ENCODE measurements at places on chromosomes 2 and 18.
A peak's percentile ranks its signal among the peaks of the same experiment; 100 is the strongest.

DNA sequence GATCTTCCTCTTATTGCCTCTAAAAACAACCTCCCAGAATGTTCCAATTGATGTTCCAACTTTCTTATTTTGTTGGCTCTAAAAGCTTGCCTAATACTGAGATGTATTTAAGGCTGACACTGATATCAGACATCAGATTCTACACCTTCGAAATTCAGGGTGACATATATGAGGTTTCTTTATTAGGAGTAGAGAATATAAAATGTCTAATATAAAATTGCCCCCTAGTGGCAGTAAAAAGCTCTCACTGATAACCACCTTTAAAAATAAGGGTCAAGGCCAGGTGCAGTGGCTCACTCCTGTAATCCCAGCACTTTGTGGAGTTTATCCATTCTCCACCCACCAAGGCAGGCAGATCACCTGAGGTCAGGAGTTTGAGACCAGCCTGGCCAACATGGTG lies 789.7 kb upstream of the SLC39A10 start:
- H3K4me1 ChIP-seq: no peaks in the 10 kb centered on the region
- H3K36me3 ChIP-seq: no peaks in the 10 kb centered on the region
- no peak for DNase-seq

- H3K27me3 ChIP-seq: no peaks in the 10 kb centered on the region
- peak overlapping the region; percentile 96 for H3K27ac ChIP-seq
- H3K4me3 ChIP-seq: peak overlapping the region; percentile 86
- DNase-seq: peak; percentile 11
Measured at GRCh38 chr18:3451989-3452749, 2.2 kb downstream of the TGIF1 start.

DNA sequence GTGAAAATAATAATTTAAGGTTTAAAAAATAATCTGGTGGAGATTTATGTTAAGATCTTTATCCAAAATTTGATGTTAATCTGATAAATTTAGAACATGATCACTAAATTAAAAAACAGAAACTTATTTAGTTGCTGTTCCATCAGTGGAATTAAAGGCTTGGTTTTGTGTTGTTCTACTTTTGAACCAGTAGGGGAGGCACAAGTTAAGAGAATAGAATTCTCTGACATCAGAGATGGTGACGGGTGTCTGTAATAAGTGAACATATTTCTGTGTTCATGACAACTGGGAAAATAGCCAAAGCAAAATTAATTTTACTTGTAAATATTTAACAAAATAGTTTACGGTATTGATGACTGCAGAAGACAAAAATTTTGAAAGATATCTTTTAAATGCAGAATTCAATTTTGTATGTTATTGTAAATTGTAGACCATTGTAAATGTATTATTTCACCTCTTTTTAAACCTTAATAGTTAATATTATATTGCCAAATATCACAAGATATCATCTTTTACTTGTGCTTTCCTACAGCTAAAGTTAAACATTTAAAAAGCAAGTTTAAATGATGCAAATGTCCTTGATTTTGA lies 106.0 kb downstream of the UBR3 start:
- no peak for DNase-seq
- H3K4me1 ChIP-seq: no peaks in the 10 kb centered on the region
- H3K4me3 ChIP-seq: no peak overlapping the region

DNA sequence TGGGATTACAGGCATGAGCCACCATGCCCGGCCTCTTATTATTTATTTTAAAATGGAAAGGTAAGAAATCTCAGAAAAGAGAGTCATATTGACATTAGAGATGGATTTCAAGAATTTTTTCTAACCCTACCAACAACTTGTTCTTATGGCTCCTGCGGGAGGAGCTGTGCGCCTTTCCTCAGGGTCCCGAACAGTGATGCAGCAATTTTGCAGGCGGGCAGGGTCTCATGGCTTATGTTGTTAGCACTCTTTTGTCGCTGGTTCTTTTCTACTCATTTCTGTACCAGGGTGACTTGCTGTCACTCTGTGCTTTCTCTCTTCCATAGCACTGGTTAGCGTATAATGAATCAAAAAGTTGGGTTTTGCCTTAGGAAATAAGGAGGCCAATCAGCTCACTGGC lies 148.8 kb upstream of the DLGAP1 start:
- H3K4me1 ChIP-seq: no peaks in the 10 kb centered on the region
- no peak for DNase-seq
- H3K36me3 ChIP-seq: no peaks in the 10 kb centered on the region
- H3K27me3 ChIP-seq: no peaks in the 10 kb centered on the region
- H3K4me3 ChIP-seq: no peak overlapping the region

GRCh38 chr2:45578056-45578843 lies 32.8 kb downstream of the SRBD1 start:
- H3K27me3 ChIP-seq: no peaks in the 10 kb centered on the region
- H3K4me1 ChIP-seq: no peaks in the 10 kb centered on the region

GRCh38 chr2:74930811-74931486 lies 27.5 kb upstream of the POLE4 start:
- H3K27ac ChIP-seq: no peak overlapping the region
- no peak overlapping the region for H3K4me3 ChIP-seq
- no peaks in the 10 kb centered on the region for H3K27me3 ChIP-seq
- H3K4me1 ChIP-seq: no peaks in the 10 kb centered on the region
- no peak for DNase-seq

GRCh38 chr2:74414881-74415761 lies 6.3 kb downstream of the C2orf81 start:
- H3K4me1 ChIP-seq: no peaks in the 10 kb centered on the region
- peak overlapping the region; percentile 49 for H3K27ac ChIP-seq
- H3K27me3 ChIP-seq: no peaks in the 10 kb centered on the region
- no peaks in the 10 kb centered on the region for H3K36me3 ChIP-seq
- DNase-seq: peak; percentile 23

DNA sequence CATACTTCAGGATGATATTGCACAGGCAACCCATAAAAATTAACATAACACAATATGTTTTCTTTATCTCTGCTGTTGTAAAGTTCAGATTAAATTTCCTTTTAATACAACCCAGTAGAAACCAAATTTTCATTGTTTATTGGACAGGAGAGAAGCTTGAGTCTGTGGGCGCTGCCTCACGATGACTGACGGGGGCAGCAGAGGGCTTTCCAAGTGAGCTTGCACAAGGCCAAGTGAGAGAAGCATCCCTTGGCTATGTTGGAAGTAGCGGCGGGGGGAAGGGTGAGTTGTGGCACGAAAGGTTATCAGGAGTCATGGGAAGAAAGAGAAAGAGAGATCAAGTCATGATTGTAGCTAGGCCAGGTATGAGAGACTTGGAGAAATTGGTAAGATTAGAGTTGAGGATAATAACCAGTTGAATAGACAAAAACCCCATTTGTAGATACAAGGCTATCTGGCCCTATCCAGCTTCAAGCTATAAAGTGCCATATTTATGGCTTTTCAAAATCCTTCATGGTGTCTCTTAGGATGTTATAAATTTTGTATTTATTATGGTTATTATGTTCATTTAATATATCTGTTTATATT lies 413.7 kb upstream of the FAM98A start:
- H3K36me3 ChIP-seq: no peaks in the 10 kb centered on the region
- H3K27ac ChIP-seq: no peak overlapping the region
- no peaks in the 10 kb centered on the region for H3K27me3 ChIP-seq

DNA sequence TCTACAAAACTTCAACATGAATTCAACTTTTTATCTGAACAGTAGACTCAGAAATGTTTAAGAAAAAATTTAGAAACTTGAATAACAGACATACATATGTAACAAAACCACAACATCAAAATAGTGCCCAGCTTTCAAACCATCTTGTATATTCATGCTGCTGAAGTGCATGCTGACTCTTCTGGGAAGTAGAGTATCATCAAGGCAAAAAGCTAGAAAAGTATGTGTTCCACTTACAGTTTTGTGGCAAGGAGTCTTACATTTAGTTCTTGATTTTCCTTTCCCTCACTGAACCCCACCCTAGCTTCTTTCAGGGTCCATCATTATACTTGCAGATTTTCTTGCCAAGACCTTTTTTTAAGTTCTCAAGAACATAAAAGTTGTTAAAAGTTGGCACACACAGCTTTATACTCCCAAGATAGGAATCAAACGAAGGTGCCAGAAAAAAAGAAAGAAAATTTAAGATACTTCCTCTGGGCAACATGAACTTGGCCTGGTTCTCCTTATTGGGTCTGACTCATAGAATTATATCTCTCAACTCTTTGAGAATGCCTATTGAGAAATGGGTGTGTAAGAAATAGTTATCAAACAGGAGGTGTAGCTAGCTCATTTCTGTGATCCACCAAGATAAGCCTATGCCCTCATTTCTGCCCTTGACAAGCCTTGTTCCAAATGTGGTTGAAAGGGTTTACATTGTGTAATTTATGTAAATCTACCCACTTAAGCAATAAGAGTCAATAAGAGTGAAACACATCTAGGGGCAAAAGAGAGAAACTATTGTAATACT lies 667.6 kb upstream of the ACVR2A start:
- H3K27ac ChIP-seq: no peak overlapping the region
- no peak for DNase-seq
- no peaks in the 10 kb centered on the region for H3K27me3 ChIP-seq
- no peaks in the 10 kb centered on the region for H3K4me1 ChIP-seq
- H3K36me3 ChIP-seq: no peaks in the 10 kb centered on the region

DNA sequence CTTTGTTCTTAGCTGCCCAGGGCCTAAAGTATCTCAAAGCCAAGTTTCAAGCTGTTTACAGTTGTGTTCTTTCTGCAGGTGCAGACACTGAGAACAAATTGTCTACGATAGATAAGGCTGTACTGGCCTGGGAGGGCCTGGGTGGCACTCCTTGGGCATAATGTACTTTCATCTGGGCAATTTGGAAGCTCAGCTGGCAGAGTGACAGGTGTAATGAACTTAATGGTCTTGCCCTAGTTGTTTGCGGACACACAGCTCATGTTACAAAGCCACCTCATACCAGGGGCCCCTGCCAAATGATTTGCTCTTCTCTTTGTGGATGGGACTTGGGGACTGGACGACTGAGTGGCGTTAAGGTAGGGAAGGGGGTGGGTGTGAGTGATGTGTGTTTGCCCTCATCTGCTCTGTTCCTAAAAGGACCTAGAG lies 4.3 kb downstream of the LDLRAD4 start:
- no peak overlapping the region for H3K27ac ChIP-seq
- H3K36me3 ChIP-seq: no peaks in the 10 kb centered on the region
- H3K4me3 ChIP-seq: no peak overlapping the region
- H3K4me1 ChIP-seq: peaks cover 10% of the 10 kb centered on the region
- DNase-seq: no peak

DNA sequence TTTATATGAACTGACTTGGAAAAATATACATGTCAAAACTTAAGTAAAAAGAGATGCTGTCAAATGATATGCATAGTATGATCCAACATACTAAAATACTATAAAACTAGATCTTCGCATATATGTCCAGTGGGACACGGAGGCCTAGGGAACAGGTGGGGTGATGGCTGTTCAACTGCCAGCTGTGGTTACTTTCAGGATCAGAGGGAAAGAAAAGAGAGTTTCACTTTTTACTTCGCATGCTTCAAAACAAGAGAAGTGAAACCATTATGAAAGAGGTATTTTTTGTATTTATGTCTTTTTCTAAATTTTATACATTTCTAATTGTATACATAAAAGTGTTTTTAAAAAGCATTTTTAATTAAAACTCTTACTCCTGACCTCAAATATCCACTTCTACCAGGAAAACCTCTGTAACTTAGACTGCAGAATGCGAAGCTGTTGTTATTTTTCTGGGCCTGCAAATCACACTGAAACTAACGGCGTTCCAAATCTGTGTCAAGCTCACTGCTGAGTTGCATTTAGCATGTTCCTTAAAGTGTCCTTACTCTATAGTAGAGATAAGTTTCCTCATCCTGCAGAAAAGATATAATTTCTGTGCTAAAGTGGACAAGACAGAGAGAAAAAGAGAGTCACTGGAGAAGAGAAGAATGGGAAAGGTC lies 97.8 kb upstream of the SLC35G4 start:
- no peaks in the 10 kb centered on the region for H3K27me3 ChIP-seq
- H3K27ac ChIP-seq: no peak overlapping the region
- no peaks in the 10 kb centered on the region for H3K36me3 ChIP-seq
- H3K4me1 ChIP-seq: no peaks in the 10 kb centered on the region
- no peak for DNase-seq

GRCh38 chr2:179884193-179884592 lies 22.8 kb upstream of the ZNF385B start:
- H3K4me3 ChIP-seq: no peak overlapping the region

DNA sequence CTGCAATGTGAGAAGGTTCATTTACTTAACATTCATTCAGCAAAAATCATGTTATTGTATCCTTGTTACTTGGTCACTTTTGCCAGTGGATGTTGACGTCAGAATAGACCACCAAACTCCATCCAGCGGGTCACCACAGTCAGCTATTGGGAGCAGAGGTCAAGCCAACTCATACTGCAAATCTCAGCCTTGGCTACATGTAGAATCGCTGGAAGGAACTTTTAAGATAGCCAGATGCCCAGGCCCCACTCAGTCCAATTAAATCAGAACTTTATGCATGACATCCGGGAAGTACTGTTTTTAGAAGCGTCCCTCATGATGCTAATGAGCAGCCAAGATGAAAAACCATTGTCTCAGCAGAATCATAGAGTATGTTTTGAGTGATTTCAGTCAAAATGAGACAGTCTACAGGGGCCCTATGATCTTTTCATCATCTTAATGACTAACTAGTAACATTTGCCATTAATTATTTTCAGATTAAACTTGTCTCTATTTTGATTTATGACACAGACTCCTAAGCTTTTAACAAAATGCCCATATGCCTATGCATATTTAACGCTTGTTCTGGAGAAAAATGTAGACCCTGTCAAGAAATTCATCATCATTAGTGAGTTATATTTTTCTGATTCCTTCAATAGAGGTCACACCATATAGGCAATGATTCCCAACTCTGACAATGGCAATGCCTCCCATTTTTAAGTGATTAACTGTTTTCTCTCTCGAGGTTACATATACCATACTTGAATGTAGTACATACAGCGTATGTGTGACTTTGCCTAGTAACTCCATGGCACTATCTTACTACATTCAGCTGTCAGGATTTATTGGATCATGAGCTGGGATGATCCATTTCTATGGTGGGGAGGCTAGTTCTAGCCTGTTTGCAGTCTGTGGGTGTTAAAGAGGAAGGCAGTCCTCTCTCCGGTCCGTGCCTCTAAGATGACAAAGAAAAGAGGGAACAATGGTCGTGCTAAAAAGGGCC lies 63.7 kb upstream of the CCBE1 start:
- H3K4me3 ChIP-seq: no peak overlapping the region
- H3K27me3 ChIP-seq: no peaks in the 10 kb centered on the region
- no peaks in the 10 kb centered on the region for H3K36me3 ChIP-seq
- DNase-seq: no peak
- H3K4me1 ChIP-seq: no peaks in the 10 kb centered on the region

DNA sequence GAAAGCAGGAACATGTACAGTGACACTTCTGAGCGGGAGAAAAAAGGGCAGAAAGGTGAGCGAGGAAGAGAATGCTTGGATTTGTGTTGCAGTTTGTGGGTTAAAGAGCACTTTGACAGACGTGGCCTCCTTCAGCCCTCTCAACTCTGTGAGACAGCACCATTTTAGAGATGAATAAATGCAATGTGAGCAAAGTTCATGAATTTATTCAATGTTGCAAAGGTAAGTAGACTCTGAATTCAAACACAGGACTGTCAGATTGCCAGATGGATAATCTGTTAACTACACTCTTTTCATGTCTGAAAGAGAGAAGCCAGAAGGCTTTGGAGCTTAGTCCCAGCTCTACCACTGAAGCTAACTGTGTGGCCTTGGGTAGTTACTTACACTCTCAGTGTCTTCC lies 47.7 kb downstream of the BOD1L2 start:
- no peak for DNase-seq
- H3K36me3 ChIP-seq: no peaks in the 10 kb centered on the region
- H3K27me3 ChIP-seq: no peaks in the 10 kb centered on the region
- H3K4me1 ChIP-seq: no peaks in the 10 kb centered on the region
- H3K27ac ChIP-seq: no peak overlapping the region
- no peak overlapping the region for H3K4me3 ChIP-seq
